ENCODE measurements at places on chromosomes 11 and 22.

- no peak for DNase-seq
Measured at GRCh38 chr11:96134602-96135001, 208.4 kb downstream of the MAML2 start.

DNA sequence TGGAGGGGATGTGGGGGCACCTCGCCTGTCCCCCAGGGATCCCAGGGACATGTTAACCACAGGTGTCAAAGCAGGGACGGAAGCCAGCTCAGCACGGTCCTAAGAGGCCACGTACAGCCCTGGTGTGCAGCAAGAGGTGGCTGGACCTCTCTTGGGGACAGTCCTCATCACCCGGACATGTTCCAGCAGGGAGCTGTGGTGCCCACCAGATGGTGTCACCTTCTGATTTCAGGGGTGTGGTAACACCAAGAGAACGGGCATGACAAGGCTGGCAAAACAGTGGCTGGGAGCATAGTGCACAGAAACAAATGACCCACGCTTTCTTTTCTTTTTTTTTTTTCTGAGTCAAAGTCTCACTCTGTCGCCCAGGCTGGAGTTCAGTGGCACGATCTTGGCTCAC, 25.6 kb upstream of the COMT start:
- no peak for DNase-seq

DNA sequence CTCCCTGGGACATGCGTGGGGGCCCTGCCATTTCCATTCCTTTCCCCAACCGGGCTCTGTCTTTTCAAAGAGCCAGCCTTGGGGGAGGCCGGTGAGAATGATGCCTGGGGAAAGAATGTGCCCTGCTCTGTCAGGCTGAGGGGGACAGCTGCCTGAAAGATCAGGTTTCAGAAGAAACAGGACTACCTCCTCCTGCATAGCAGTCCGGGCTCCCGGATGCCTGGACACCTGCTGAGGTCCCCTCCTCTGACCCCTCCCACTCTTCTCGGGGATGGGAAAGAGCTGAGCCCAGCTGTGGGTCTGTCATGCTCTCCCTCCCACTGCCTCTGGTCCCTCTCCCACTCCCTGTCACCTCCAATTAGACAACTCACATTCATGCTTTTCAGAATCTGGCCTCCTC, 41.8 kb upstream of the CDON start:
- DNase-seq: no peak

DNA sequence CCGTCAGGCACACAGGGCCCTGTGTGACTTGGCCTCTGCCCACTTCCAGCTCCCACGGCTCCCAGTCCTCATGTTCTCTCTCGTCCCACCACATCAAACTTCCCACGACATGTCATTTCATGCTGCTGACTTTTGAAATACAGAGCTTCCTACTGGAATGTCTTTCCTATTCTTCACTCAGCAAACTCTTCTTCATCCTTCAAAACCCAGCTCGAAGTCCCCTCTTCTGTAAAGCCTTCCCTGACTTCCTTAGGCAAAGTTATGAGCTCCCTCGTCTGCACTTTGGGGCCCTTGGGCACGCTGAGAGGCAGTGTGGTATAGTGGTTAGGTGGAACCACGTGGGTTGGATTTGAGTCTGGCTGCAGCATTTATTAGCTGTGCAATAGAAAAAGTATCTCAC, 37.8 kb upstream of the EIF3D start:
- no peak for DNase-seq

- no peak for DNase-seq
Measured at GRCh38 chr11:96332126-96332771, 10.7 kb downstream of the MAML2 start.

DNA sequence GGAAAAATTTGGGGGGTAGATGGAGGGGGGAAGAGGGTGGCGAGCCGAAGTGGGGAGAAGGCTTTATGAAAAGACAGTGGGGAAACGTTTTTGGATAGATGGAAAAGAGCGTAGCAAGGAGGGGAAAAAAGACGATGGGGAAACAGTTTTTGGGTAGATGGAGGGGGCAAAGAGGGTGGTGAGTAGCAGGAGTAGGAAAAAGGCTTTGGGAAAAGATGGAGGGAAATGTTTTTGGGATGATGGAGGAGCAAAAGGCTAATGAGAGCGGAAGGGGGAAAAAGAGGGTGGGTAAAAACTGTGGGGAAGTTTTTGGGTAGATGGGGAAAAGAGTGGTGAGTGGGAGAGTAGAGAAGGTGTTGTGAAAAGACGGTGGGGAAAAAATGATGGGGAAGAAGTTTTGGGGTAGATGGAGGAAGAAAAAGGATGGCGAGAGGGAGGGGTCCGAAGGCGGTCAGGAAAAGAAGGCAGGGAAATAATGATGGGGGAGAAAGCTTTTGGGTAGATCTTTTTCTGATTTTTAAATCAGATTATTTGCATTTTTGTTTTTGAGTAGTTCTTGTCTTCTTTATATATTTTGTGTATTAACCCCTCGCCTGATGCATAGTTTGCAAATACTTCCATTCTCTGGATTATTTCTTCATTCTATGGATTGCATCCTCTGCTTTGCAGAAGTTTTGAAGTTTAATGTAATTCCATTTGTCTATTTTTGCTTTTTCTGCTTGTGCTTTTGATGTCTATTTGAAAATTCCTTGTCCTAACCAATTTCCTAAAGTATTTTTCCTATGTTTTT, 115.3 kb upstream of the SERPIND1 start:
- DNase-seq: no peak

- no peak for DNase-seq
Measured at GRCh38 chr11:35967042-35967441, 23.2 kb downstream of the LDLRAD3 start.

DNA sequence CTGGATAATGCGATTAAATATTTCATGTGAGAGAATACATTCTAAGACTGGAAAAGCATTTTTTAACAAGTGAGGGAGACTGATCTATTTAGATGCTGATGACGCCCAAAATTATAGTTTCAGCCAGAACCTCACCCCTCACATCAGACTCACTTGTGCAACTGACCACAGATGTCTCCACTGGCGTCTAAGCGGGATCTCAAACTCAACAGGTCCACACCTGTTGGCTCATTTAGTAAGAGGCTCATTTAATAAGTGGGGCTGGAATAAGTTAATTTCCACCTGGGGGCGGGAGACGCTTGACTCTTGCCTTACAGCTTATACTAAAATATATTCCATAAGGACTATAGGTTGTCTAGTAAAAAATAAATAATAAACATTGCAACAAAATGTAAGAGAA, 47.5 kb downstream of the MORC2 start:
- DNase-seq: no peak

GRCh38 chr22:45977551-45978274, 751 bp upstream of the WNT7B start:
- DNase-seq: no peak

- DNase-seq: peak; percentile 41
Measured at GRCh38 chr11:122659676-122660554, 4.4 kb downstream of the UBASH3B start.

- DNase-seq: no peak
Measured at GRCh38 chr11:103491777-103492176, 382.6 kb downstream of the DYNC2H1 start.

- no peak for DNase-seq
Measured at GRCh38 chr11:65927904-65928397, 8.7 kb downstream of the DRAP1 start.

- DNase-seq: no peak
Measured at GRCh38 chr11:63708764-63709163, 27.5 kb downstream of the RTN3 start.

- no peak for DNase-seq
Measured at GRCh38 chr11:60834742-60835533, 7.0 kb upstream of the CCDC86 start.

GRCh38 chr11:44319170-44319551, 9.2 kb upstream of the ALX4 start:
- DNase-seq: no peak

DNA sequence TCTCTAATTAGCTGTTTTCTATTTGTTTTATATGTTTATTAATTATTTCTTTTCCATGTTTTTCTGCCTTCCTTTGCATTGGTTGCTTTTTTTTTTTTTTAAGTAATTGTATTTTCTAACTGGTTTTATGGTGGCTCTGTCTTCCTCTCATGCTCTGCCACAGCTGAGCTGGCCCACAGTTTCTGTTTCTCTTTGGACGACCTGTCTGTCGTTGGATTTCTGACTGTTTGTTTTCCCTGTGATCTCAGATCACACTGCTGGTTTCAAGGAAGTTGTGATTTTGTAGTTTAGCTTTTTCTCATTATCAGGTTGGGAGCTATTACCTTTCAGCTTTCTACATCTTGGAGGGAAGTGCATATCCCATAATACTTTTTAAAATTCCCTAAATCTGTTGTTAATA, 15.9 kb upstream of the OR6M1 start:
- no peak for DNase-seq

DNA sequence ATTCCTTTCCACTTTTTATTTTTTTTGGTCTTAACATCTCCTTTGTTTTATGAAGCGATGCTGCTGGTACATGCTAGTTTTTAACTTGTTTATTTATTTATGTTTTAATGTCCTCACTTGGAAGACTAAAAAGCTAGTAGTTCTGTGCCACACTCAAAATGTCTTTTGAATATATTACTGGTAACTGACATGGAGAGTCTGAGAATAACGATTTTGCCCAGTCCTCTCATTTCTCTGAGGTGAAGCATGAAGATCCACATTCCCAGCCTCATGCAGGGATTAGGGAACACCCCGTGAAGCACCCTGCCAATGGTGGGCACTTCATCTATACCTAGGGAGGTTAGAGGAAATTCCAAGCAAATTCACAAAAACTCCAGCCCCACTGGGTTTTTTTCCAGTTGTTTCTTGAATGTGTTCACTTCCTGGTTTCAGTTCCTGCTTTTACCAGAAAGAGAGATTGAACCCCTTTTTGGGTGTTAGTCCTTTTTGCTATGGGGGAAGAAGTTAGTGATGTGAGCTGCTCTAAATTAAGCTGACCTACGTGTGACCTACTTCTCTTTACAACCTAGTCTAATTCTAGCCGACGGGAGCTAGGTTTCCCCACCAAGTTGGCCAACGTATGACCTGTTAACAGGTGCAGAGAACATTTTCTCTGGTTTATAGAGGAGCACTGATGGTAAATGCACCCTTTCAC, 106.1 kb downstream of the SLC1A2 start:
- no peak for DNase-seq

DNA sequence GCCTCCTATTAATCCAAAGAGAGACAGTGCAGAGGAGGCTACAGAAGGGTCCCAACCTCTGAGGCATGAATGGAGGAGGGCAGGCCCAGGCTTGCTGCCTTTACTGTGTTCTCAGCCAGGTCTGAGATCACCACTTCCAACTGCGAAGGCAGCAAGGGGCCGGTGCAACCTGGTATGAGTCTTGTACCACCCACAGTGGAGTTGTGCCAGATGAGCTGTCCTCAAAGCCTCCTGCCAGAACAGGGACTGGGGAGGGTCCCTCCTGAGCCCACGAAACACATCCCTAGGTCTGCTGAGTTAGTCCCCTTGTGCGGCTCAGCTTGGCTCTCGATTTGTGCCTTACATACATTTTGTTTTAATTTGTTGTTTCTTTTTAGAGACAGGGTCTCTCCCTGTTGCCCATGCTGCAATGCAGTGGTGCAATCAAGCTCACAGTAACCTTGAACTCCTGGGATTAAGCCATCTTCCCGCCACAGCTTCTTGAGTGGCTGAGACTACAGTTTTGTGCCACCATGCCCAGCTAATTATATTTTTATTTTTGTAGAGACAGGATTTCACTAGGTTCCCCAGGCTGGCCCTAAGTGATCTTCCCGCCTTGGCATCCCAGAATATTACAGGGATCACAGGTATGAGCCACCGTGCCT, 9.3 kb downstream of the MIF start:
- DNase-seq: no peak

- DNase-seq: no peak
Measured at GRCh38 chr11:30481330-30481729, 104.8 kb downstream of the MPPED2 start.

DNA sequence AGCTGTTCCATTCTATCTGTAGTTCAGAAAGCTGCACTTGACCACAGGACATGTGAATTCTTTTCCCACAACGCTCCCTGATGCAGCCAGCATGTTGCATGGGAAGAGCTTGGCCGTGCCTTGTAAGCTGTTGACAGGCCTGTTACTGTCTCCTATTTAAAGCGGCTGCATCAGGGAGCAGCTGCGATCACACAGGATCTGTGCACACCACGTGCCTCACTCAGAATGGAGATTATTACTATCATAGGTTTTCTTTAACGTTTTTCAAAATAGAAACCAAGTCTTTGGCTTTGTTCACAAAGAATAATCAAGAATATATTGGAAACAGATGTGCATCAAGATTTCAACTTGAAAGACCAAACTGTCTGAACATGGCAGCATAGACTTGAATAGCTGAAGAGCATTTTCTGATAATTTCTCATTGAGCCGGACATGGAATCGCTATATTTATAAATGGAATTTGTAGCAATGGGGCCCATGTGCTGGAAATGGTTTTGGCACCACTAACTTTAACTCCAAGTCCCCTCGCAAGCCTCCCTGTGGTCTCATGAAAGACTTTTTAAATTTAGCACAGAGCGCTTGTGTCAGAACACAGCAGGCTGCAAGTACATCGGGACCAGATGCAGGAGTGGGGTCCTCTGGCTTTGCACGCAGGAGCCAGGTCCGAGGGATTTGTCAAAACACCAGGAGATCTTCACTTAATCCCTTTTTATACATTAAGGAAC, 40.8 kb upstream of the MYO18B start:
- peak; percentile 77 for DNase-seq
